ENCODE measurements at places on chromosomes 2 and 18.
A peak's percentile ranks its signal among the peaks of the same experiment; 100 is the strongest.

- no peaks in the 10 kb centered on the region for H3K36me3 ChIP-seq
- no peak overlapping the region for H3K4me3 ChIP-seq
- no peak for DNase-seq
- peaks cover 53% of the 10 kb centered on the region for H3K27me3 ChIP-seq
Observed at GRCh38 chr2:109124982-109125592, 3.9 kb upstream of the SH3RF3 start.

- H3K4me3 ChIP-seq: no peak overlapping the region
- H3K27me3 ChIP-seq: no peaks in the 10 kb centered on the region
- H3K4me1 ChIP-seq: no peaks in the 10 kb centered on the region
- no peaks in the 10 kb centered on the region for H3K36me3 ChIP-seq
Observed at GRCh38 chr2:164826293-164827243, 15.1 kb downstream of the COBLL1 start.

DNA sequence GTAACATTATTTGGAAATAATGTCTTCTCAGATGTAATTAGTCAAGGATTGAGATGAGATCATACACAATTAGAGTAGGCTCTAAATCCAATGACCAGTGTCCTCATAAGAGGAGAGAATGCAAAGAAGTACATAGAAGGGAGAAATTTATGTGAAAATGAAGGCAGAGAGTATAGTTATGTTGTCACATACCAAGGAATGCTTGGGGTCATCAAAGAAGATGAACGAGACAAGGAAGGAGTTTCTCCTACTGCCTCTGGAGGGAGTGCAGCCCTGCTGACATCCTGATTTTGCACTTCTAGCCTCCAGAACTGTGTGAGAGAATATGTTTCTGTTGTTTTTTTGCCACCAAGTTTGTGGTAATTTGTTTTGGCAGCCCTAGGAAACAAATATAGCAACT, 100.1 kb downstream of the GALNT13 start:
- no peaks in the 10 kb centered on the region for H3K4me1 ChIP-seq
- H3K27ac ChIP-seq: no peak overlapping the region
- H3K4me3 ChIP-seq: no peak overlapping the region
- DNase-seq: no peak
- H3K27me3 ChIP-seq: no peaks in the 10 kb centered on the region

- peaks cover 51% of the 10 kb centered on the region for H3K4me1 ChIP-seq
- H3K27ac ChIP-seq: peak overlapping the region; percentile 98
- H3K4me3 ChIP-seq: peak overlapping the region; percentile 81
- no peaks in the 10 kb centered on the region for H3K27me3 ChIP-seq
- DNase-seq: no peak
Observed at GRCh38 chr2:70141902-70142589, 48.8 kb downstream of the C2orf42 start.

DNA sequence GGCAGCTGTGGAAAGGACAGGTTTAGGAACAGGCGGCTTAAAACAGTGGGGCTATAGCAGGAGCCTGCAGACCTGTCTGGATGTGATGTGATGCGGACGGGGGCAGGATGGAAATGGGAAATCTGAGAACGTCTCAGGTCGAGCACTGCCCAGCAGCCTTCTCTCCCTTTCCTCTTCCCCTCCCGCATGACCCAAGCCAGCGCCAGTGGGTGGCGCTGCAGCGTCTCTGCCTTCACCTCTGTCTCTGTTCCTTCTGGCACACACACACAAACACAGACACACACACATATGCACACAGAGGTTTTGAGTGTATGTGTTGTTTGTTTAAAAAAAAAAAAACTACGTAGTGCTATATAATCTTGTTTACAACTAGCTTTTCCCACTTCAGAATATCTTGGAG, 82.0 kb upstream of the SLC66A3 start:
- DNase-seq: no peak
- H3K4me1 ChIP-seq: peaks cover 3% of the 10 kb centered on the region
- no peaks in the 10 kb centered on the region for H3K36me3 ChIP-seq
- no peak overlapping the region for H3K4me3 ChIP-seq
- H3K27me3 ChIP-seq: peaks cover 17% of the 10 kb centered on the region
- H3K27ac ChIP-seq: no peak overlapping the region

GRCh38 chr2:36819095-36819711, 122.7 kb downstream of the VIT start:
- no peak for DNase-seq
- peaks cover 3% of the 10 kb centered on the region for H3K27me3 ChIP-seq
- peaks cover 4% of the 10 kb centered on the region for H3K4me1 ChIP-seq
- peak overlapping the region; percentile 11 for H3K27ac ChIP-seq
- H3K4me3 ChIP-seq: no peak overlapping the region

GRCh38 chr2:3434654-3435053, 55.2 kb downstream of the TRAPPC12 start:
- peaks cover 30% of the 10 kb centered on the region for H3K36me3 ChIP-seq
- H3K27ac ChIP-seq: peak overlapping the region; percentile 30
- H3K27me3 ChIP-seq: no peaks in the 10 kb centered on the region

GRCh38 chr2:233798335-233799086, 20.4 kb downstream of the MROH2A start:
- DNase-seq: no peak
- peaks cover 50% of the 10 kb centered on the region for H3K27me3 ChIP-seq
- H3K4me3 ChIP-seq: no peak overlapping the region
- H3K36me3 ChIP-seq: no peaks in the 10 kb centered on the region
- H3K4me1 ChIP-seq: peaks cover 4% of the 10 kb centered on the region

GRCh38 chr2:195442458-195443175, 214.4 kb upstream of the SLC39A10 start:
- H3K4me3 ChIP-seq: no peak overlapping the region
- H3K36me3 ChIP-seq: no peaks in the 10 kb centered on the region
- H3K4me1 ChIP-seq: no peaks in the 10 kb centered on the region
- no peaks in the 10 kb centered on the region for H3K27me3 ChIP-seq
- H3K27ac ChIP-seq: no peak overlapping the region

GRCh38 chr2:51344886-51345285, 313.0 kb upstream of the NRXN1 start:
- no peak overlapping the region for H3K4me3 ChIP-seq
- H3K36me3 ChIP-seq: no peaks in the 10 kb centered on the region
- DNase-seq: no peak
- no peaks in the 10 kb centered on the region for H3K4me1 ChIP-seq

DNA sequence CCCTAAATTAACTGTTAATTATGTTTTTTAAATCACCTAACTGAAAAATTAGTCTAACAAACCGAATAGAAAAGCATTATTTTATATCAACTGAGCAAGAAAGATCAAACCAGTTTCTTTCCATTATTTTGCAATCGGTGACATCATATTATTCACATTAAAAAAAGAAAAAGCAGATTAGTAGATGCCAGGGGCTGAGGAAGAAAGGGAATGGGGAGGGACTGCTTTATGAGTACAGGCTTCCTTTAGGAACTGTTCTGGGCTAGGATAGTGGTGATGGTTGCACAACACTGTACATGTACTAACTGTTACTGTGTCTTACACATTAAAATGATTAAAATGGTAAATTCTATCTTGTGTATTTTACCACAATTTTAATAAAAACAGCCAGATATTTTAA, 59.3 kb downstream of the COBLL1 start:
- no peaks in the 10 kb centered on the region for H3K27me3 ChIP-seq
- no peaks in the 10 kb centered on the region for H3K4me1 ChIP-seq
- no peak overlapping the region for H3K27ac ChIP-seq
- H3K4me3 ChIP-seq: no peak overlapping the region
- H3K36me3 ChIP-seq: no peaks in the 10 kb centered on the region

- H3K36me3 ChIP-seq: no peaks in the 10 kb centered on the region
- H3K4me3 ChIP-seq: no peak overlapping the region
- no peak for DNase-seq
- H3K4me1 ChIP-seq: peaks cover 6% of the 10 kb centered on the region
Observed at GRCh38 chr2:239499726-239500573, 99.1 kb upstream of the HDAC4 start.

GRCh38 chr2:10514273-10514672, 66.1 kb upstream of the ODC1 start:
- H3K27me3 ChIP-seq: no peaks in the 10 kb centered on the region
- H3K4me3 ChIP-seq: no peak overlapping the region
- H3K36me3 ChIP-seq: no peaks in the 10 kb centered on the region
- H3K27ac ChIP-seq: no peak overlapping the region
- no peaks in the 10 kb centered on the region for H3K4me1 ChIP-seq

GRCh38 chr18:65175681-65176080, 575.1 kb upstream of the CDH7 start:
- no peak overlapping the region for H3K27ac ChIP-seq
- H3K4me1 ChIP-seq: no peaks in the 10 kb centered on the region
- H3K4me3 ChIP-seq: no peak overlapping the region
- no peaks in the 10 kb centered on the region for H3K36me3 ChIP-seq
- no peak for DNase-seq

DNA sequence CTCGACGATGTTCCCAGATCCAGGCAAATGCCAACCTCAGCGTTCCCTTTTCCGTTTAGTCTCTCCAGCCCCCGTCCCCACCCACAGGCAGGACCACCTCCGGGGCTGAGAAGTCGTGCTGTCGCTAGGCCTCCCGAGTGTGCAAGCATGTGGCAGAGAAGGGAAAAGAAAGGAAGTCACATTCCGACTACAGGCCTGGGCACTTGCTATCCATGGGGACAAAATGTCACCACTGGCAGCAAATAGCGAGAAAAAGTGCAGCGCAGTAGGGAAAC, 420 bp downstream of the PIGN start:
- DNase-seq: no peak
- H3K27ac ChIP-seq: peak overlapping the region; percentile 98
- peaks cover 19% of the 10 kb centered on the region for H3K36me3 ChIP-seq
- peak overlapping the region; percentile 100 for H3K4me3 ChIP-seq
- peaks cover 36% of the 10 kb centered on the region for H3K4me1 ChIP-seq

GRCh38 chr2:88693911-88694414, 2.5 kb downstream of the RPIA start:
- H3K27me3 ChIP-seq: no peaks in the 10 kb centered on the region
- H3K4me1 ChIP-seq: peaks cover 50% of the 10 kb centered on the region
- DNase-seq: no peak
- H3K27ac ChIP-seq: no peak overlapping the region

DNA sequence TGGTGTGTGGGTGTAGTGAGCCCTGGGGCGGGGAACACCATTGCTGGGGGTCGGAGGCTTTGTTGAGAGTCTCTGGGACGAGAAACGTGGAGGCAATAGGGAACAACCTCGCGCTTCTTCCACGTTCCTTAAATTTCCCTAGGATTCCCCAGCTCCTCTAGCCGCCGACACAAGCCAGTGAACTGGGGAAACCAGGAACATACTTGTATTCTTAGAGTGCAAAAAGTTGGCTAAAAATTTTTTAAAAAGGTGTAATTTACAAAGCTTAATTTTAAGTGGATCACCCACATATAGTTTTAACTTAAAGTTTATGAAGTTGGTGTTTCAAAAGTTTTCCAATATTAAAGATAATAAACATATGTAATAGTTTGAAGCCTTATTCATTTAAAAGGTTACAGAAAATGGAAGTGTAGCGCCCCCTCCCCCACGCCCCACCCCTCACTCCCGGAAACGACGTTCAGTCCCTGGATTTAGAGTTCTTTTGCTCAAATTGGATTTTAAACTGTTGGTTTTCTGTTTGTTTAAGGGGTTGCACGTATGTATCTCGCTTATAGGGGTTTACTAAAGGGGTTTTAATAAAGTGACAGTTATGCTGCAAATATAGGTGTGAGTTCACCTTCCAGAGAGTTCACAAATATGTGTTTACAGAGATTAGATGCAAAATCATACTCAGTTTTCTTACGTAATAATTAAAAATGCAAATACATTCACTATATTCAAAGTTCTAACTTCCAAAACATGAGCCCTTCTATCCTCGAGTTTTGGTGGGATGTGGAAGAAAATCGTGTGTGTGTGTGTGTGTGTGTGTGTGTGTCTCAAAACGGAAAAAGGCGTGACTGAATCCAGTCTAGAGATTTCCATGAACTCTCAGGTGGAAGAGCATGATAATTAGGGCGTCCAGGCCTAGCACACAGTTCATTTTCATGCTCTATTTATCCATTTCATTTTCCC, 872 bp downstream of the DSG2 start:
- no peaks in the 10 kb centered on the region for H3K36me3 ChIP-seq
- H3K27me3 ChIP-seq: peaks cover 45% of the 10 kb centered on the region
- DNase-seq: no peak
- H3K4me1 ChIP-seq: no peaks in the 10 kb centered on the region
- H3K4me3 ChIP-seq: peak overlapping the region; percentile 38

GRCh38 chr18:65035701-65036100, 715.1 kb upstream of the CDH7 start:
- no peaks in the 10 kb centered on the region for H3K36me3 ChIP-seq
- no peaks in the 10 kb centered on the region for H3K4me1 ChIP-seq
- no peak for DNase-seq
- no peak overlapping the region for H3K4me3 ChIP-seq

GRCh38 chr2:29697715-29698114, 223.7 kb downstream of the ALK start:
- peaks cover 24% of the 10 kb centered on the region for H3K27me3 ChIP-seq
- no peaks in the 10 kb centered on the region for H3K36me3 ChIP-seq
- DNase-seq: no peak
- H3K4me1 ChIP-seq: no peaks in the 10 kb centered on the region
- no peak overlapping the region for H3K4me3 ChIP-seq

- peaks cover 37% of the 10 kb centered on the region for H3K4me1 ChIP-seq
- peak overlapping the region; percentile 97 for H3K27ac ChIP-seq
- no peak for DNase-seq
Observed at GRCh38 chr2:39778233-39778632, 825 bp downstream of the THUMPD2 start.

DNA sequence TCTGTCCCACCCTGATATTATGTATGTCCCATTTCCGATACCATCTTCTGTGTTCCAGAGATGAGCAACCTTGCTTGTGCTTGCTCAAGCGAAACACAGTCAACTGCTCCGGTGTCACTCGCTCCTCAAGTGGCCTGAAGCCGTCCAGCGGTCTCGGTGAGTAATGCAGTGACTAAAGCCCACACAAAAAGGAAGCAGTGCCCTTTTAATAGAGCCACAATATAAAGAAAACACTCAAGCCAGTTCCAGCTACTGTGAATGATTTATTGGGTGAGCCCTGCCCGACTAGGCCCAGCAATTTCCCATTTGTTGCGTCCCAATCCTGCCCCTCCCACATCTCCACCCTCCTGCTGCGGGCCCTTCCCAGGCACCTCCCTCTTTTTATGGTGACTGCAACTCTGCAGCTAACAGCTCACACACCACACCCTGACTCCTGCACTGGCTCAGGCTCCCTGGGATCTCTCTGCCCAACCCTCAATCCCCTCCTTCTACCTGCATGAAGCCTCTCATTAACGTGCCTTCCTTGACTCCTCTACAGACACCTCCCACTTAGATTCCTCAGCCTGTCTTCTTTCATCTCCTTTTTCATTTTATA, 44.2 kb upstream of the DSC1 start:
- no peak overlapping the region for H3K27ac ChIP-seq
- no peaks in the 10 kb centered on the region for H3K4me1 ChIP-seq
- H3K36me3 ChIP-seq: no peaks in the 10 kb centered on the region
- H3K4me3 ChIP-seq: no peak overlapping the region
- no peaks in the 10 kb centered on the region for H3K27me3 ChIP-seq

- H3K27me3 ChIP-seq: no peaks in the 10 kb centered on the region
- H3K4me1 ChIP-seq: no peaks in the 10 kb centered on the region
- no peak overlapping the region for H3K4me3 ChIP-seq
- no peak overlapping the region for H3K27ac ChIP-seq
- no peaks in the 10 kb centered on the region for H3K36me3 ChIP-seq
Observed at GRCh38 chr2:6352906-6353515, 512.7 kb downstream of the CMPK2 start.

GRCh38 chr2:240529344-240529999, 28.3 kb downstream of the ANKMY1 start:
- DNase-seq: no peak
- no peaks in the 10 kb centered on the region for H3K27me3 ChIP-seq
- H3K36me3 ChIP-seq: peaks cover 6% of the 10 kb centered on the region
- H3K27ac ChIP-seq: peak overlapping the region; percentile 45
